ENCODE measurements at places on chromosomes 5 and 9. TPM values are rescaled to one million over a fixed set of nuclear protein-coding genes. Genes with fewer than 3 reads are reported as not detected.

Gene SPATA31E1
- not detected for total RNA-seq

DNA sequence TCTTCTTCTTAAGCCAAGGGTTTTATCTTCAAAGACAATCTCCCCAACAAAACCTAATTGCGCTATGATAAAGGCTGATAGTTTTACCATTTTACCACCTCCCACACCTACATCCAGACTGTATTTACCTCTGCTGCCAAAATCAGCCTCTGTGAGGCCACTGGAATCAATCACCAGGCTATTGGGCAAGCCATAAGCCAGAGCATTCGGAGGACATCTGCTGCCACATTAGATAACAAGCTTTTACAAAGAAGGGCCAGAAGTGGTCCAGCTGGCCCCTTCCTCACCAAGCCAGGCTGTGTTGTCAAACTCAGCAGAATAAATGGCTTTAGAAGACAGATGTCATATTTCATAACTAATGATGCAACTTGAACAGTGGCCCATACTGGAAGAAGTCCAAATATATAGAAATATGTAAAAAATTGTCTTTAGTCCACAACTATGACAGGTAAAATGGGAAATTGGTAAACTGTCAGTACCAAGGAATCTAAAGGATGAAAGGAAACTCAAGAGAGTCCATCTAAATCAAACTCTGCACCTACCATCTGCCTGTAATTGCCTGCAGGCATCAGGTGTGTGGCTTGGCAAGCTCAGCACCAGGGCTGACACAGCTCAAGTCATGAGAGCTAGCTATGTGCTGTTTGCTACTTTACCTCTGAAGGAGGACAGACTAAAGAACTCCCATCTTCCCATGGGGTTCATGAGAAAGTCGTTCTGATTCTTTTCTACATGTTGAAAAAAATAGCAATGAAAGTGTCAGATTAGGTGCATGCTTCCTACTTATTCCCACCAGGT lies 16.1 kb downstream of the SLC45A2 start:
- DNase-seq, result no peak

GRCh38 chr5:160271836-160272235 lies 40.5 kb downstream of the CCNJL start:
- DNase-seq, result no peak

DNA sequence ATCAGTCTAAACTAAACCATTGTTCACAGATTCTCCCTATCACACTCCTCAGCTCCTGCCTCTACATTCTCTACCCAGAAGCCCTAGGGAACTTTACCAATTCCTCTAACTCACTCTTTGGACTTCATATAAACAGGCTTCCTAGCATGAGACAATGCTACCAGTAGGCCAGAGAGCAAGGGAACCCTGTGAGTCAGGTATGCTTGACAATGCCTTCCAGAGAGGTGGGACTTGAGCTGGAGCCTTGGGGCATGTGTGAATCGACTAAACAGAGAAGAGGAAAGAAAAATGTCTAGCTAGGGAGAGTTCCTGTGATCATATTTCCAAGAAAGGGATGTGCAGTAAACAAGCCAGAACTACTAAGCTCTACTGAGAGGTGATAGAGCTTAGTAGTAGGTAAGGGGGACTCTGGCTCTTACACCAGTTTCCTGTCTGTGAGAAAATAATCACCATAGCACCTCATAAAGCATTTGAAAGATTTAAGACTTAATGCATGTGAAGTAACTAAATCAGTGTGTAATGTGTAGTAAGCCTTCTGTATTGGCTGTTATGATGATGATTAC lies 6.4 kb upstream of the RFK start:
- no peak for DNase-seq

- DNase-seq, result no peak
These were observed 1088.5 kb upstream of the CDH6 start for GRCh38 chr5:30104872-30105596.

DNA sequence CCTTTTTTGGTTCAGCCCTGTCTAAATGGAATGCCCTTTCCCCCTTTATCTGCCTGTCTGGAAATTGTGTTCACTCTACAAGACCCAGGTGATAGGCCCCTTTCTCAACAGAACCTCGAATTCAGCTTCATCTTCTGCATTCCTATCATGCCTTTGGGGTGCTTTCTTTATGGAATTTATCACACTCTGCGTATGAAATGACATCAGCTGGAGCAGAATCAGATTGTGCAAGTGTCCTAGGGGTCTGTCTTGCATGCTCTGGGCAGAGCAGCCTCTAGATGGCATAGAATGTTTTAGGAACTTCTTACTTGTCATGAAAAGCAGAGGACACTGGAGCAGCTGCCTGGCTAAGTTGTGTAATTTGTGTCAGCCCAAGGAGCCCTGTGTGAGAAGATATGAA lies 84.9 kb downstream of the ISL1 start:
- no peak for DNase-seq

Gene CBY3
- not detected for total RNA-seq

DNA sequence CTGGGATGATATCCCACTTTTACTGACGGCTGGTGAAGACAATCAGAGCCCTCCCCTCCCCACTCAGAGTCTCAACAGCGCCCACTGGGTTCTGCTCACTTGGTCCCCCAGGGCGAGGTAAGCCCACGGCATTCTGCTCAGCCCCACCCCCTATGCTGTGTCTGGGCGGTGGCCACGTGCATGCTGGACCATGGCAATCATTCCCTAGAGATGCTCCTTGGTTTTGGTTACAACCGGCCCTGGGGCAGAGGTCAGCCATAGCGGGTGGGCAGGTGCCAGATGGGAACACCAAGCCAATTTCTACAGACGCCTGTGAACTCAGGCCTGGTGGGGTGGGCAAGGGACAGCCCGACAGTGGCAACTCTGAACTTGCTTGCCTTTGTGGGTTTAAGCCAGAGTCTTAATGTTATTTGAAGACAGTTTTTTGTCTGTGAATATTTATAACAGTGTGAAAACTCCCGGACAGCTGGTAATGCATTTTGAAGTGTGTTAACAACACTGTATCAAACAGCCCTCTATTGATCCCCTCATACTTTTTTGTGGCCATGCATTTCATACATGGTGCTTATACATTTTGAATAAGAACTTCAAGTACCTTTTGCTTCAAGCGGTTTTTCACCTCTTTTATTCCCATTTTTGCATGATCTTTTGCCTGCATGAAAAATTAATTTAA lies 94.2 kb downstream of the CRB2 start:
- no peak for DNase-seq

Gene LHX3
- total RNA-seq, result not detected

- DNase-seq, result peak; percentile 13
These were observed 66.0 kb downstream of the TBCA start for GRCh38 chr5:77709993-77710685.

DNA sequence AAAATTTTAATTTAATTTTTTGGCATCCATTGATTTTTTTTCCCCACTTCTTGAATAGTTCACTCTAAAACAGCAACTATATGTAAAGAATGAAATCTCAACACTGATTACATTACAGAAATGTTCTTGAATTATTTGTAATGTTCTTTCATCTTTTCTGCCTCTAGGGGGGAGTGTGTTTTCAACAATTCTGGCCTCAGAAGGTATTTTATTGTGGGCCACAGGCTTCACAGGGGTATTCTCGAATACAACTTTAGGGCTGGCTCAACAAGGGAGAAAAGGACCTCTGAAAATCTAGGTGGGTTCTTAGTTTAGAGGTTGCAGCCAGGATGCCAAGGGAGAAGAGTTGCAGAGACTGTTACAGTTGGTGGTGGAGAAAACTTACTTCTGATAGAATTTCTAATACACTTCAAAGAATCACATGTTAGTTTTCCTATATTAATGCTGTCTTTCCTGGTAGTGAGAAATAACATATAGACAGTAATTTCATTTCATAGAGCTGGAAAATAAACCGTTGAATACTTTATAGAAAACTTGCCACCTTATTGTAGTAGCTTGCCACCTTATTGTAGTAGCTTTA lies 3.6 kb upstream of the NPR3 start:
- peak; percentile 64 for DNase-seq

Gene ADAMTS13
- total RNA-seq, result 3.4 TPM

- DNase-seq, result no peak
These were observed 535.3 kb upstream of the CYLC2 start for GRCh38 chr9:102459828-102460227.

DNA sequence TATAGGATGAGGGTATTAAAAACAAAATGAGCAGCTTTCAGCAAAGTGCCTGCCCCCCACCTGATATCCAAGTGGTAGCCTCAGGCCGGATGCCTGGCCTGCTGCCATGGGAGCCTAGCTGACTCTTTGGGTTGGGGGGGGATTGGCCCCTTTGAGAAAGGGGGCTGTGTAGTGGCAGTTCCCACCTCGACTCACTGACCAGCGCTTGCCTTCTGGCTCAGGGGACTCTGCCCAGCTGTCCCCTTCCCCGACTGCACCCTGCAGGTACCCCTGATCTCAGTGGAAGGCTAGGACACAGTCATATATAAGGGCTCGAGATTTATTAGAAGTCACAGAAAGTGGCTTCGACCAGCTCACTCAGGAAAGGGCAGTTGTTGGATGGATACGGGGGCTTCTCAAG lies 1.5 kb upstream of the NEUROG1 start:
- no peak for DNase-seq

- no peak for DNase-seq
These were observed 2.7 kb downstream of the SLC34A3 start for GRCh38 chr9:137233143-137233980.

- DNase-seq, result peak; percentile 30
These were observed 5.6 kb downstream of the C5orf24 start for GRCh38 chr5:134851307-134851923.

Gene TRIM14
- 0.40 TPM for total RNA-seq

DNA sequence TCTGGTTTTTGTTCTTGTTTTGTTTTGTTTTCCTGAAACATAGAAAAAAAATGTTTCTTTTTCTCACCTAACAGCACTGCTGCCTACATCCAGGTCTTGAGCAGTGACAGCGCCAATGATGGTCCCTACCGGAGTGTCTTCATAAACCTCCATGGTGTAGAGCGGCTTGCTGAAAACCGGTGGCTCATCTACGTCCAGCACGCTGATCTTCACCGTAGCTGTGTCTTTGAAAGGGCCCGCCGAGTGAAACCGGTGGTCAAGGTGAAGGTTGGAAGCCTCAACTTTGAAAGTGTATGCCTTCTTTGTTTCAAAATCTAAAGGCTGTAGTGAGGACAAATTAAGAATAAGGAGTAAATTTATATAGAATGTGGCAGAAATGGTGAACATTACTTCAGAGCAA lies 1051.0 kb downstream of the CDH12 start:
- DNase-seq, result no peak

- no peak for DNase-seq
These were observed 30.4 kb downstream of the NUDT12 start for GRCh38 chr5:103532086-103532734.

Gene CYSRT1
- 0.18 TPM for total RNA-seq

Gene CCDC152
- 1.3 TPM for total RNA-seq

DNA sequence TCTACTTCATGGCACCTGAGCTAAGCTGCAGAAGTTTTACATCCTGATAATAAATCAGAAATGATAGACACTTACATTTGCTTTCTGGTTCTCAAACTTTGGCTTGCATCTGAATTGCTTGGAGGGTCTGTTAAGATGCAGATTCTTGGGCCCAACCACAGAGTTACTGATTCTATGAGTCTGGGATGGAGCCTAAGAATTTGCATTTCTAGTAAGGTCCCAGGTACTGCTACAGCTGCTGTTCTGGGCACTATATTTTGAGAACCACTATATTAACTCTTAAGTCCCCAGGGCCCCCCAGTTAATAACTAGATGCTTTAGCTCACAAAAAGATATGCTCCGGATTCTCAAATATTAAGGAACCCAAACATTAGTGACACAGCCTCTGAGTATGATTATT lies 69.8 kb upstream of the DAB2 start:
- no peak for DNase-seq

GRCh38 chr5:151208481-151208914 lies 15.4 kb downstream of the CCDC69 start:
- no peak for DNase-seq

DNA sequence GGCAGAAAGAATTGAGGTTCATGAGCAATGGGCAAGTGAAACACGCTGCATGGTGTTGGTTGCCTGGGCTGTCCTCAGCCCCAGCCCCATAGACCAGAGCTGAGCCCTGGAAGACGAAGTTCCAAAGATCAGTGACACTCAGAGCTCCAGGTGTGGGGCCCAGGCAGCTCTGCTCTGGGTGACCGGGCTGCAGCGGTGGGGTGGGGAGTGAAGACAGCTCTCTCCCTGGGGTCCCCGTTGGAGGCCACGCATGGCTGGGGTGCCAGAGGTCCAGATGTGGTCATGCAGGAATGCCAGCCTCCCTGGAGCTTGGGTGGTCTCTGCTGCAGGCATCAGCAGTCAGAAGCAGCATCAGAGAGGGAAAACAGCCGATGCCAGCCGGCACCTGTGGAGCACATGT lies 165.0 kb upstream of the ERCC6L2 start:
- no peak for DNase-seq

- peak; percentile 11 for DNase-seq
These were observed 204.0 kb downstream of the FSTL4 start for GRCh38 chr5:133408322-133408721.

Gene RNF208
- total RNA-seq, result 0.18 TPM

GRCh38 chr5:133499895-133500294 lies 112.4 kb downstream of the FSTL4 start:
- no peak for DNase-seq

DNA sequence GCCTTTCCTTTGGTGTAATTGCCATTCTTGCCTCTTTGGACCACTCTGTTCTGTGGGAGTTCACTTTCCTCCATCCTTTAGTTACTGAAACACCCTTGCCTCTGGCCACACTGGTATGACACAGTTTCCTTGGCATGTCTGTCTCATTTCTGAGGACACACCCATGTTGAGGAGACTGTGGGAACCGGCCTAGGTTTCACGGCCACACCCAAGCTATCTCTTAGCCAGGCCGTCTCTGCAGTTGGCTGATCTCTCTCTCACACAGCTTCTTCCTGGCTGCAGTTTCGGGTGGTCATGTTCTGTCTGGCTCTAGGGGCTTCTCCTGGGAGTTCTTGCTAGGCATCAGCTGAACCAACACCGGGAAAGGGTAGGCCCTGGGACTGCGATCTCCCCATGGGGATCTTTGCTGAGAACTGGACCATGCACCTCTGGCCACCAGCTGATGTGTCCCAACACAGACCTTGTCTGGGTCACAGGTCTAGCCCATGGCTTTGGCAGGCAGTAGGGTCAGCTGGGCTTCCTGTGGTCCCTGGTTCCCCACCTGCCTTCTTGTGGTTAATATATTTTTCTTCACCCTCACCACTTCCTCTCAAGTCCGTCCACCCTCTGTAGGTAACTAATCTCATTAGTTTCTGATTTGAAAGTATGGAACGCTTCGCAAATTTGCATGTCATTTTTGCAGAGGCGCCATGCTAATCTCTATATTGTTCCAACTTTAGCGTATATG lies 24.9 kb downstream of the ARHGEF37 start:
- peak; percentile 51 for DNase-seq

Gene ORM2
- total RNA-seq, result not detected

Measured in muscle of leg (tissue), 16 donors.